NCI-H345 (cell line): ENCODE measurements at places on chromosomes 2 and 18.

DNA sequence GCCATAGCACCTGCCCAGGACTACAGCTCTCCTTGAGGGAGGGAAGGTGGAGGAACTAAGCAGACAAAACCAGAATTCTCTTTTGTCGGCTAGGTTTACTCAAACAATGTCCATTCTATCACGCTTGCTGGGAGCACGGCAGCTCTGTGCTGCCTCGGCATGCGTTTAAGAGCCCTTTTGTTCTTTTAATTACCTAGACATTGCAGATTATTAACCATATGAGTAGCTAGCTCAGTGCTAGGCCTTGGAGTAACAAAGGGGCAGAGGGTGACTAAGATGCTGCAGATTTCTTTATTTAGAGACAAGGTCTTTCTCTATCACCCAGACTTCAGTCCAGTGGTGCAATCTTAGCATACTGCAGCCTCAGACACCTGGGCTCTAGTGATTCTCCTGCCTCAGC, 11.1 kb downstream of the MSGN1 start:
- DNase-seq, result peak; percentile 22

GRCh38 chr2:60707750-60708371, 48.2 kb upstream of the PAPOLG start:
- DNase-seq, result peak; percentile 17

DNA sequence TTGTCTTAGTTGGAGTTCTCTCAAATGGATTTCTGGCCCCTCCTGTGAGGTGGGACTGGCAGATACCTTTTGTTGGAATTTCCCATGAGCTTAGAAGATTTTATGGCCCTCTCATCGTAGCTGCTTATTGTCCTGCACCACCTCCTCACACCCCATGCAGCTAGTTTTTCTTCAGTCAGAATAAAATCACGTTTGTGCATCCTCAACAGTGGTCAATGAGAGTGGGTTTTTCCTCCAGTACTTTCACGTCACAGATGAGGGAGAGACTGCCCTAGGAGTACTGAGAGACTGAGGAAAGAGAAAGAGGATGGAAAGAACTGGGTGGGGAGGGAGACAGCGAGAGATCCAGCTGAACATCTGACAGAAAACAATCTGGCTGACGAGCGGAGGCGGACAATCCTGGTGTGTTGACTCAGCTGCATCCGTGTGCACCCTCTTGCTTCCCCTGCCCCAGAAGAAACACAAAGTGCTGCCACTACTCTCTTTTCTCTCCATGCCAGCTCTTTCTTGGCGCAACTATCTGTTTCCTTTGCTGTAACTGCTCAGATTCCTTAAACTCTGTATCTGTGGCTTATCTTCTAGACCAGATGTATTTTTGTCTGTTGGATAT, 7.4 kb downstream of the RAPGEF4 start:
- DNase-seq, result peak; percentile 84

DNA sequence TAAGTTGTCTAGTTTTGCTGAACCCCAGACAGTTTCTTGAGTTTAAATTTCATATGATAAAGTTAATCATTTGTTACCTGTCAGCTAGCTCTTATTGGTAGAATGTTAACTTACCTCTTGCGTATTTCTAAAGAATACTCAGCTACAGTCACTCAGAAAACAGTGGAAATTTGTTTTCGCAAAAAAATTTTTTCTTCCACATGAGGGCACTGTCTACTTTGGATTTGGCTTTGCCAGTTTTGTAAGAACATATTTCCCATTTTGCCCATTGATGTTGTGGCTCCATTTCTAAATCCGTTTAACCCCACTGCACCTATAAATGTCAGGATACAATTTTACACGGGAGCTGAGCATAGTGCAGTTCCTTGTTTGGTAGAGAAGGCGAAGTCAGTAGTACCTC, 19.1 kb upstream of the GCFC2 start:
- DNase-seq, result peak; percentile 18
